ENCODE measurements at places on chromosomes 13 and 19.
A peak's percentile ranks its signal among the peaks of the same experiment; 100 is the strongest.

DNA sequence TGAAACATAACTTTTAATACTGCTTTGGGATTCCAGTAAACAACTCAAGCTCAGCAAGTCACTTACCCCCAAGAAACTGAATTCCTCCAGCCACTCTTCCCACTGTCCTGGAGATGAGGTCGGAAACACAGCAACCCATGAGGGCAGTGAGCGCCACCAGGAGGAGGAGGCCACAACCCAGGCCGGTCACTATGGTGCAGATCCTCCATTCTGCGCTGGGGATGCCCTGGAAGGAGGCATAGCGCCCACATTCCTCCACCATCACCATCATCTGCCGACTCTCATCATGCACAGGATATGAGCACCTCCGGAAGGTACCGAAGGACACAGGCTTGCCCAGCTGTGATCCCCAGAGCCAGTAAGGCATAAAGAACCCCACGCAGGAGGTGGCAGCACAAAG is 2.2 kb downstream of the LHFPL6 start:
- DNase-seq, result peak; percentile 84

DNA sequence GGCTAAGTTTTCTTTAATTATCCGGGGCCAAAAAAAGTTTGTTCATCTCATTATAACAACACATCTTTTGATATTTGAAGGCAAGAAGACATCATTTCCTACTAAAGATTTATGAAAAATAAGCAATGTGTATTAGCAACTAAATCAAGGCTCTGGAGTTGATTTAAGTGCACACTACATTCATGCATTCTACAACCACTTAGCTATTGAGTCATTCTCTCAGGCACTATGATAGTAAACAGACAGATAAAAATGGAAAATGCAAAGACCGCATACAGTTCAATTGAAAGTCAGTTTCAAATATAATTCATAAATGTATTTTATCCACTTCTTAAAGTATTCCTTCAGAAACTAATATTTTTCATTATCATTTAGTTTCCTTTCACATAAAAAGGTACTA is 1395.2 kb downstream of the PCDH9 start:
- no peak for DNase-seq

DNA sequence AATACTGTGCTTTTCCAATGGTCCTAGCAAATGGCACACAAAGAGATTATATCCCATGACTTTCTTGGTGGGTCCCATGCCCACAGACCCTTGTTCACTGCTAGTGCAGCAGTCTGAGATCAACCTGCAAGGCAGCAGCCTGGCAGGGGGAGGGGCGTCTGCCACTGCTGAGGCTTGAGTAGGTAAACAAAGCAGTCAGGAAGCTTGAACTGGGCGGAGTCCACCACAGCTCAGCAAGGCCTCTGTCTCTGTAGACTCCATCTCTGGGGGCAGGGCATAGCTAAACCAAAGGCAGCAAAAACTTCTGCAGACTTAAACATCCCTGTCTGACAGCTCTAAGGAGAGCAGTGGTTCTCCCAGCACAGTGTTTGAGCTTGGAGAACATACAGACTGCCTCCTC is 82.9 kb downstream of the ZNF737 start:
- DNase-seq, result no peak

- DNase-seq, result no peak
Observed at GRCh38 chr13:99228737-99229691, 28.4 kb downstream of the UBAC2 start.

DNA sequence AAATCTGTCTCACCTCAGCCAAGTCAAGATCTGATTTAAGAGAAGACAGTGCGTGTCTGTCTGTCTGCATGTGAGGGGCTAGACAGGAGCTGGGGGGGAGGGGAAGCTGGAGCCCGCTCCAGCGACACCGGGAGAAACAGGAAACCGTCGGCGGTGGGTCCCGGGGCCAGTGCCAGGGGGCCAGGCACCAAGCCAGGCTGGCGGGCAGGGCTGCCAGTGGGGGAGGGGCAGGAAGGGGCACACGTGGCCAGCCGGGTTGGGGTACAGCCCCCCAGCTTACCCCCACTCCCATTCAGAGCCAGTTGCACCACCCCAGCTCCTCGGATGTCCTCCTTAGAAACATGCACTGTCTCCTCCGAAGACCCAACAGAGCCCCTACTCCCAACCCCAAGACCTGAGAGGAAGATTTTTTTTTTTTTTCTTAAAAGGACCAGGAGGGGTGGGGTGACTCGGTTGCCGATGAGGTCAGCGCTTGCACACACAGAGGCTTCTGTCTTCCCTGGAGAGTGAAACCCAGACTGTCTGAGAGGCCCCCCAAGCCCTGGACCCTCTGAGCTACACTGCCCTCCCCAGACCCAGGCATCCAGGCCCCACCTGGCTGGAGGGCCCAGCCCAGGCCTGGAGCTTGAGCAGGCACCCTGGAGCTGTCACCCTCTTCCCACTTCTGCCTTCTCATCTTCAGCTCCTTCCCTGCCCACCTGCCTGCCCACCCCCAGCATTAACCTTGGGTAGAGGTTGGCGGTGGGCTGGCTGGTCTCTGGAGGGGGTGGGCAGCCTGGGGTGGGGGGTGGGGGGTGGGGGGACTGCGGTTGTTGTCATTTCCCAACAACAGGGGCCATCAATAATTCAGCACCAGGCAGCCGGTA is 4.0 kb downstream of the ERF start:
- DNase-seq, result no peak

DNA sequence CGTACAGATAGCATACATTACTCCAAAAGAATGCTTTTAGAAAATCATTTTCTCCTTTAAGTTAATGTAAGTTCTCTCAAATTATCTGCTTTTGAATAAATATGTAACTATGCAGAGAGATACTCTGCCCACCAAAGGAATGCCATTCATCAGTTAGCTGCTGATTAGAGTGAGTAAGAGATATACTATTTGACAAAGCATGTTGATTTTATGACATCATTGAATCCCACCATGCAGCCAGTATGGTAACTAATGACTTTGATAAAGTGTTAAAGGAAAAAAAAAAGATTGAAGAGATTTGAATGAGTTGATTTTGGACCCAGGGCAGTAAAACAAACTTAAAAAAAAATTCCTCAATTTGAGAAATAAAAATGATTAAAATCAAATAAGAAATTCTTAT is 521.5 kb downstream of the SLITRK6 start:
- no peak for DNase-seq

GRCh38 chr19:13275016-13275722 is 125.0 kb downstream of the IER2 start:
- no peak for DNase-seq

DNA sequence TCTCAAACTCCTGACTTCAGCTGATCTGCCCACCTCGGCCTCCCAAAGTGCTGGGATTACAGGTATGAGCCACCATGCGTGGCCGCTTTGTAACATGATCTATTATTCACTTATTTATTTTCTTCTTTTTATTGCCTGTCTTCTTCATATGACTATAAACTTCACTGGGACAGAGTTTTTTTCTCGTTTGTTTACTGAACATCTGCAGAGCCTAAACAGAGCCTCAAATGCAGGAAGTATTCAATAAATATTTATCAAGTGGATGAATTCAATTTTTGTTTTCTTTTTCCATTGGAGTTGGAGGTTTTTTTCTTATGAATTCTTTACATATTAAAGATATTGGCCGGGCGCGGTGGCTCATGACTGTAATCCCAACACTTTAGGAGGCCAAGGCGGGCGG is 54.7 kb downstream of the SKA3 start:
- no peak for DNase-seq

- DNase-seq, result no peak
Observed at GRCh38 chr13:104143760-104144416, 1077.7 kb upstream of the SLC10A2 start.

DNA sequence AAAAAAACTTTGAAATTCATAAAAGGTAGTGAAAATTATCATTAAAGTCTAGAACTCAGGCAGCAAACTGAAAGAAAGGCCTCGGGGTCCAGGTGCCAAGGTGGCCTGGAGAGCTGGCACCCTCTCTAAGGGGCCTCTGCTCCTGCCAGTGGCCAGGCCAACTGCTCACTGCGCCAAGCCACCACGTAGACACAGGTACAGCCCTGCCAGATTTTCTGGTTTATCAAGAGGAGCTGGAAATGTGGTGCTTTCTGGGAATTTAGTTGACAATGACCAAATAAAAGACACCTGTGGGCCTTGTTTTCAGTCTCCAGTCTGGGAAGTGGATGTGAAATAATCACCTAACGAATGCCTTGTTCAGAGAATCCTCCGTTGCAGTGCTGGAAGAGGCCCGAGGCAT is 22.8 kb downstream of the ZNF574 start:
- peak; percentile 68 for DNase-seq

GRCh38 chr19:49727217-49728030 is 35.7 kb downstream of the TSKS start:
- DNase-seq, result peak; percentile 86

GRCh38 chr13:33401238-33401637 is 115.7 kb upstream of the STARD13 start:
- no peak for DNase-seq

- DNase-seq, result no peak
Observed at GRCh38 chr19:5698635-5699422, 8.7 kb downstream of the RPL36 start.

- DNase-seq, result peak; percentile 36
Observed at GRCh38 chr13:49791711-49792549, 552 bp downstream of the KPNA3 start.

GRCh38 chr19:35120492-35120891 is 4.9 kb downstream of the FXYD3 start:
- peak; percentile 78 for DNase-seq

- peak; percentile 59 for DNase-seq
Observed at GRCh38 chr13:97226788-97227627, 4.9 kb downstream of the MBNL2 start.

GRCh38 chr13:109271555-109272541 is 514.5 kb downstream of the IRS2 start:
- DNase-seq, result no peak

DNA sequence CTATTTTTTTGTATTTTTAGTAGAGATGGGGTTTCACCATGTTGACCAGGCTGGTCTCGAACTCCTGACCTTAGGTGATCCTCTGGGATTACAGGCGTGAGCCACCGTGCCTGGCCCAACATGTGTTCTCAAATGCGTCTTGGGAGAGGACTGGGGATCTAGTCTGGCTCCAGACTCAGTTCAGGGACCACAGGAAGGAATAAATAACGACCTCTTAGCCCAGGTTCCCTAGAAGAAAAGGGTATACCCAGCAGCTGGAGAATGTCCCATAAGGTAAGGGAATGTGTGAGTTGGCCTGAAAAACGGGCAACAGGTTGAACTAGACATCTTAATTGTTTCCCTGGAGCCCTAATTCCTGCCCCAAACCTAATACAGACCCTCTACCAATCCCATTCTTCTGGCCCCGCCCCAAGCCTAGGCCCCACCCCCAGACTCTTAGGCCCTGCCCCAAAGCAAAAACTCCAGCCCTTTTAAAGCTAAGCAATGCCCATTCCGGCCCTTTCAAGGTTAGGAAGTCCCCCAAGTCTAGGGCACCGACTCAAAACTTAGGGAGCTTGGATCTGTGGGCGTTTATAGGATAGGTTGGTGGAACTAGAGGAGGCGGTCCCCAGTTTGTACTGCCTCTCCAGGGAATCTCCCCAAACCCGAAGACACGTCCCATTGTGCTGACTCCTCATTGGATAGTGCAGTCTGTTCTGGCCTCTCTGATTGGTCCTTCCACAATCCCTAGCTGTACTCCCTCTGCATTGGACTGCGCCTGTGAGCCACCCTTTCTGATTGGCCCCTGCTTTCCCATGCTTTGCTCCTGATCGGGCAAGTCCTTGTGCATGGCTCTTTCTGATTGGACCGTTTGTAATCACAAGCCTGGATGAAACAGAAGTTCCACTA is 5.4 kb upstream of the LRFN1 start:
- DNase-seq, result no peak

DNA sequence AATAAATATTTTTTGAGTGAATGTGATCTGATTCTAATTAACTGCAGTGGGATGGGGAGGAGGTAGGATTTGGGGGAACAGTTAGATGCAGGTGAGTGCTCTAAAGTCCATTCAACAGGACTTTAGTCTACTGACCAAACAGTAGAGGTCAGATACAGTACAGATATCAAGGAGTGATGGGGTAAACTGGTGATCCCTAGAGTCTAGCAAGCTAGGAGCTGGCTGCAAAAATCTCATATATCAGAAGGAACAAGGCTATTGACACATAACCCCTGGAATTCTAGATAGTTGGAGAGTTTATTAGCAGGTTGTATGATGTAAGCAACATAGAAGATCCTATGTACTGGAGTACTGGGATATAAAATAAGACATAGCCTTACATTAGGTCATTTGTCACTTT is 131.6 kb downstream of the HS6ST3 start:
- no peak for DNase-seq

- no peak for DNase-seq
Observed at GRCh38 chr19:45507872-45508416, 665 bp downstream of the VASP start.

DNA sequence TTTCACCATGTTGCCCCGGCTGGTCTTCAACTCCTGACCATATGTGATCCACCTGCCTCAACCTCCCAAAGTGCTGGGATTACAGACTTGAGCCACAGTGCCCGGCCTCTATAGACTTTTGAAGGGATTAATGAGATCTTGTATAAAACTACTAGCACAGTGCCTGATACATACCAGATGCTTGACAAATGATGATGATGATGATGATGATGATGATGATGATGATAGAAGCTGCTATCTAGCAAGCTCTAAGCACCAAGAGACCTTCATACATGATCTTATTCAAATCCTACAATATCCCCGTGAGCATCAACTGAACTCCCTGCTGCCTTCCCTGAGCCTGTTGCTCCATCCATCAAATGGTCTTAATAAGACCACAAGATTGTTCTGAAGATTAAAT is 14.4 kb downstream of the CEACAM20 start:
- DNase-seq, result no peak

GRCh38 chr13:82717249-82717648 is 1165.0 kb downstream of the SLITRK1 start:
- no peak for DNase-seq

- DNase-seq, result no peak
Observed at GRCh38 chr19:30708416-30709178, 336.4 kb downstream of the ZNF536 start.

GRCh38 chr19:43316591-43317319 is 36.7 kb upstream of the CD177 start:
- DNase-seq, result peak; percentile 94

GRCh38 chr19:8045872-8046568 is 6.5 kb upstream of the CCL25 start:
- DNase-seq, result no peak

GRCh38 chr13:20125129-20125782 is 35.6 kb downstream of the GJA3 start:
- DNase-seq, result no peak

DNA sequence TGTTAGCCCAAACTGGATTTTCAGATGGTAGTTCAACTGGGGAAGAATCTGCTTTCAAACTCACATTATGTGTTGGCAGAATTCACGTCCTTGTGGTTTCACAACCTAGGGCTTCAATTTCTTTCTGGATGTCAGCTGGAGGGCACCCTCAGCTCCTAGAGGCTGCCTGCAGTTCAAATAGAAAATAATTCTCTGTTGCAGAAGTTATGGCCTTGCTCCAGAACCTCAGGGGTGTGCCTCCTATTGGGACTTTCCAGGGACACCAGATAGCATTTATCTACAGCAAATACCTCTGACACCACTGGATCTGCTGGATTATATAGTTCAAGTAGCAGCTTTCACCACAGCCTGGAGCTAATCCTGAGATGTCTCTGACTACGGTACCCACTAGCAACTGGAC is 11.8 kb upstream of the RB1 start:
- no peak for DNase-seq

- DNase-seq, result no peak
Observed at GRCh38 chr13:58977085-58977484, 1186.6 kb downstream of the DIAPH3 start.

- no peak for DNase-seq
Observed at GRCh38 chr13:97329331-97329730, 104.6 kb upstream of the RAP2A start.

GRCh38 chr19:35247526-35248309 is 1.1 kb upstream of the LSR start:
- DNase-seq, result peak; percentile 74

Measured in cerebellar cortex (tissue), 1 donor.